Lung microvascular endothelial cell (primary cell): ENCODE measurements at places on chromosomes 7 and 10.

DNA sequence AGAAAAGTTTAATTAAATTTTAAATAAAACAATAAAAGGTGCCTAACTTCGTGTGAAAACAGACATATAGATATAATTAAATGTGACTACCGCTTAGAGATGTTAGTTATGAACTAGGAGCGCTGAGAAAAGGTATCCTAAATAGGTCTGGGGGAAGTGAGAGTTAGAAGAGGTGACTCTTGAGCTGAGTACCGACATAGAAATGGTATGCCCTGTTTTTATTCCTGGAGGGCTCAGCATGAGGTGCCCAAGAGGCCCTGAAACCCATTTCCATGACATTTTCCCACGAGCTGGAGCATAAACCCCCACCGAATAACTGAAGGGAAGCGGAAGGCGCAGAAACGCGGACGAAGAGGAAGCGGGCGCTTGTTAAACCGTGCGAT is 433 bp upstream of the STARD3NL start:
- no peak for DNase-seq

DNA sequence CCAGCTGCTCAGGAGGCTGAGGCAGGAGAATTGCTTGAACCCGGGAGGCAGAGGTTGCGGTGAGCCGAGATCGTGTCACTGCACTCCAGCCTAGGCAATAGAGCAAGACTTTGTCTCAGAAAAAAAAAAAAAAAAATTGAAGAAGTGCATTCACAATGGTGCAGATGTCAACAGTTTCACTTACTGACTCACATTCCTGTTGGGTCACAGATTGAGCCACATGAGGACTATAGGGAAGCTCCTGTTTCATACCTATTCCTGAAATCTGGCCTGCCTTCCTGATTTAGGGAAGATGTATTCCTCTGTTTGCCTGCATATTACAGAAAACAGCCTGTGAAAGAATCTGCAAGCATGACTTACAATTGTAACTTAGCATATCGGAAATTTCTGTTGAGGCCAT is 78.2 kb downstream of the AKR1C4 start:
- DNase-seq = no peak

GRCh38 chr7:77349141-77349540 is 67.0 kb downstream of the GSAP start:
- peak; percentile 19 for DNase-seq

GRCh38 chr10:4189281-4189680 is 404.3 kb upstream of the KLF6 start:
- peak; percentile 40 for DNase-seq

DNA sequence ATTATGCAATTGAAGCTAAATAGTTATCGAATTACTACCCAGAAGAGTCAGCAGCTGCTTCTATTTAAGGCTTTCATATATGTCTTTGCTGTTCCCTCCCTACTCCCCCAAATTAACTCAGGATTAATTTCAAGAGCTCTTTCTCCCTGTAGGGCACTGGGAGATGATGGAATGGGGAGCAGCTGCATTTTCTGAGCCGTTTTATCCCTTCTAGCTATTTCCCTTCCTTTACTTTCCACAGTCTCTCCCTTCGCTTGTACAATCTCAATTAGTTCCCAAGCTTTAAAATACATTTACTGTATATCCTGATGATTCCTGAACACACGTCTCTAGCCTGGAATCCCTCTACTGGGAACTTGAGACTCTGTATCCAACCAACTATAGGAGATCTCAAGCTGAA is 19.8 kb upstream of the TSPAN12 start:
- DNase-seq = no peak

GRCh38 chr7:42385912-42386311 is 148.9 kb upstream of the GLI3 start:
- DNase-seq = no peak

GRCh38 chr7:70097645-70098044 is 499.4 kb downstream of the AUTS2 start:
- no peak for DNase-seq

DNA sequence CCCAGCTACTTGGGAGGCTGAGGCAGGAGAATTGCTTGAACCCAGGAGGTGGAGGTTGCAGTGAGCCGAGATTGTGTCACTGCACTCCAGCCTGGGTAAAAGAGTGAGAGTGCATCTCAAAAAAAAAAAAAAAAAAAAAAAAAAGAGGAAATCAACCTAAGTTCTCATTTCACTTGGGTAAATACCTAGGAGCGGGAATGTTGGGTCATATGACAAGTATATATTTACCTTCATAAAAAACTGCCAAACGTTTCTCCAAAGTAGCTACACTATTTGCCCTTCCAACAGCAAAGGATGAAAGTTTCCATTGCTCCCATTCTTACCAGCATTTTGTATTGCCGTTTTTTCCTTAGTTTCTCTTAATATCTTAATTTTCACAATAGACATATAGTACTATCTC is 9.8 kb downstream of the P4HA1 start:
- DNase-seq = no peak

GRCh38 chr10:120749856-120750566 is 101.2 kb upstream of the WDR11 start:
- DNase-seq = no peak

DNA sequence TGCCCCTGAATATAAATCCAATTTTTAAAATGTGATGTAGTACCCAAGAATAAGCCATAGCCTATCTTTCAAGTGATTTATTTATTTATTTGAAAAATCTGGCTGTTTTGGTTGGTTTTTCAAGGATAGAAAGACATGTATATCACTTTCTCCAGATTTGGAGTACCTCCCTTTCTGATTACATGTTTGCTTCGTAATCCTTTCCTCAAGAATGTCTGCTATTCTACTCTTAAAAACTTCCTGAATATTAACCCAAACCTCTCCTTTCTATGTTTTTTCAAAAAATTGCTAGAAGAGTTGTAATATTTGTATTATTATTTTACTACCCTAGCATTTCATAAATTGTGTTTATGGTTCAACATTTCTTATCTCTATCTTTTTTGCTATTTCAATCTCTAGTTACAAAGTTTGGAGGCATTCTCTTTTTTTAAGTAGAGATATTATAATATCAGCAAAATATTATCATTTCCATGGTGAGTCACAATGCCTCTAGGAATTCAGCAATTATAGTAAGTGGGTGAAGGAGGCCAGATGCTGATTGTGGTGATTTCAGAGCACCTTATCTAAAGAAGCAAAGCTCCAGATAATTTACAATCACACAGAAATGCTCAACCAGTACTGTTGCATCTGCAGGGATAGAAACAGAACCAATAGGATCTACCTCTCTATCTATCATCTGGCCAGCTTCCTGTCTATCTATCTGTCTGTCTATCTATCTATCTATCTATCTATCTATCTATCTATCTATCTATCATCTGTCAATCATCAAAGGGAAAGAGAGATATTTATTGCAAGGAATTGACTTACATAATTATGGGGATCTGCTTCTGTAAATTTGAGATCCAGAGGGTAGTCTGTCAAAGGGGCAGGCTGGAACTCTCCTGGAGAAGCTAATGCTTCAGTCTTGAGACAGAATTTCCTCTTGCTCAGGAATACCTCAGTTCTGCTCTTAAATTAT is 412.5 kb upstream of the SEMA3C start:
- DNase-seq = no peak

DNA sequence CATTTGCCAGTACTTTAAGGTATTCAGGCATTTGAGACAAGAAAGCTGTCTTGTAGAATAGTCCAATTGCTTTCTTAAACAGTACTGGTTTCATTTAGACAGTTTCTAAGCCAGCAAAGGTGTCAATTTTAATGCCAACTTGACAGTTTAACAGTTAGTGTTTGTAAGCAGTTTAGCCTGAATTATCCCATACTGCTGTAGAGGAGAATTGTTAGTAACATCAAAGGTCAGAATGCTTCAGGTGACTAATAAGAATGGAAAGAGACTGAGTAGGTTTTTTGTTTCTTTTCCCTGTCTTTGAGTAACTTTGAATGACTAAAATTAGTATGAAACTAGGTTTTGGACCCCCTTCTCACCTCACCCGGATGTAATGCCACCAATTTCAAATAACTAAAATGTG is 29.5 kb upstream of the VDAC2 start:
- peak; percentile 15 for DNase-seq

DNA sequence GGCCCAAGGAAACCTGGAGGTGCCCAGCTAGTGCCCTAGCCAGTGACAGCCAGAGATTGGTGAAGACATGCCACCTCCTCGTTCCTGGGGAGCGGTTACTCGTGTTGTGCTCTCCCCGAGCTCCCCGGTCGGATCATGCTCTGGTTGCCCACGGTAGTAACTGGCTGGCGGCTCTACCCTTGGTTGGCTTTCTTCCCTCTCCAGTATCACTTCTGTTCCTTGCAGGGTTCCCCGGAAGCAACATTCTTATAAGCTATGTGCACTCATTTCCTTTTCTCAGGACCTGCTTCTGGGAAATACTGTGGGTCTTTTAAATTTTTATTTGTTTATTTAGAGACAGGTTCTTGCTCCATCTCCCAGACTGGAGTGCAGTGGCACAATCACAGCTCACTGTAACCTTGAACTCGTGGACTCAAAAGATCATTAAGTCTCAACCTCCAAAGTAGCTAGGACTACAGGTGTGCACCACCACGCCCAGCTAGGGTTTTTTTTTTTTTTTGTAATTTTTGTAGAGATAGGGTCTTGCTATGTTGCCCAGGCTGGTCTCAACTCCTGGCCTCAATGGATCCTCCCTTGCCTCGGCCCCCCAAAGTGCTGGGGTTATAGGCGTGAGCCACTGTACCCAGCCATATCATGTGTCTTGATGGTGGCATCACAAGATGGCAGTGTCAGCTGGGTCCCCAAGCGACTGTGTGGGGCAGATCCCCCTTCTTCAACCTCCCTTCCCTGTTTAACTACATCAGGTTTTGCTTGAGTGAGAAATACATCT is 6.9 kb upstream of the CALHM1 start:
- no peak for DNase-seq

DNA sequence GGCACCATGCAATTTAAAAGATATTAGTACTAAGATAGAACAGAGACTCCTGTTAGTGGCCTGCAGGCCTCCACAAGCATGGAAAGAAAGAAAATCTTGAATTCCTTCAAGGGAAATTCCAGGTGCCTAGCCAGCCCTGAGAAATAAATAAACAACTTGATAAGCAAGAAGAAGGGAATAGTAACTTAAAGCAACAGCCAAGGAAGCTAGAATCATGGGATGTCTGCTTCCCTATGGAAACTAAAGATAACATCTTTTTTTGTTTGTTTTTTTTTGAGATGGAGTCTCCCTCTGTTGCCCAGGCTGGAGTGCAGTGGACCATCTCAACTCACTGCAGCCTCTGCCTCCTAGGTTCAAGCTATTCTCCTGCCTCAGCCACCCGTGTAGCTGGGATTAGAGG is 128.6 kb downstream of the SKIDA1 start:
- no peak for DNase-seq

DNA sequence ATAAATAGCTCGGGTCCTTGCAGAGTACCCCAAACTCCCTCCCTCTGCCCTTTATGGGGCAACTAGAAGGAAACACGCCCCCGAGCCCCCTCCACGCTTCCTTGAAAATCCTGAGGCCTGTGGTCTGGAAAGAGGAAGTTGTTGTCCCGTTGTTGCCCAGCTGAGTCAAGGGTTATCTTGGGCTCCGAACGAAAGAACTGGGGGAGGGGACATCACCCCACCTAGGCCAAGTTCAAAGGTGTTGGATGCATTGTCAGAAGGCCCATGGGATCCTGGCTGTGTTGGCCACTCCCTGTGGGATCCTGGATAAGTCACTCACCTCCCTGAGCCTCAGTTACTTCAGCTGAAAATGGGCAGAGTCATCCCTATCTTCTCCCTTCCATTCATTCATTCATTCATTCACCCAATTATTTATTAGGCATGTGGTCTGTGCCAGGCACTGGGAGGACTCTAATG is at the start of gene CCL24:
TSS of gene CCL24 (minus strand) at position 26 of the 456 bp plus-strand sequence. CDS start 91 bp downstream, outside the sequence.
- DNase-seq = no peak

- DNase-seq = no peak
These were observed 61.8 kb upstream of the MKRN1 start for GRCh38 chr7:140541176-140541512.

DNA sequence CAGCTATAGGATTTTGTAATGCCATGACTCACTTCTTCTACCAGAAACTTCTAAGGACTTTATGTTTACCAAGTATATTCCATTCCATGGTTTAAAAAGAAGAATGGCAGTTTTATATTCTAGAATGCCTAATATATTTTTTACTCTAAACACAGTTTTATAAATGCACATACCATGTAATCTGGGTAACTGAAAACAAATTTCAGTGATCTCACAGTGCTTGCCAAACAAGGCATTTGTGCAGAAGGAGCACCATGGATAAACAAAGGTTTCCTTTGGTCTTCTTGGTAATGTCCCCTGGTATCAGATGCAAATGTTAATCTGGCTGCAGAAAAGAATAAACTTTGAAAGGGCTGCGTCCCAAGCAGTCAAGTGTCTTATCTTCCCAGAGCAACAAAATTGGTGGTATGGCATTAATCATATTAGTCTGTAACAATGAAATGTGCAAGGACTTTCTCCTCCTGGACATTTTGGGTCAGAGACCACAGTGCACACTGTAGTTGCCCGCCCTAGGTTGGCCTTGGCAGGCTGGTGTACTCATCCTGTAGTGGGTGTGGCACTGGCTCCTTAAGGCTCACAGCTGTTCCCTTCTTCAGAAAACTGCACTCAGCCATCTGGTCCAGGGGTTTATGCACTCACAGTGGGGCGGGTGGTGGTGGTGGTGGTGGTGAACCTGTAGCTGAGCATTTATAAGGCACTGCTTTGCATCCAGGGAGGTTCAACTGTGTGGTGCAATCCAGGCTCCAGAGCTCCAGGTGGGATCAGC is 56.7 kb downstream of the LAMB4 start:
- DNase-seq = no peak

DNA sequence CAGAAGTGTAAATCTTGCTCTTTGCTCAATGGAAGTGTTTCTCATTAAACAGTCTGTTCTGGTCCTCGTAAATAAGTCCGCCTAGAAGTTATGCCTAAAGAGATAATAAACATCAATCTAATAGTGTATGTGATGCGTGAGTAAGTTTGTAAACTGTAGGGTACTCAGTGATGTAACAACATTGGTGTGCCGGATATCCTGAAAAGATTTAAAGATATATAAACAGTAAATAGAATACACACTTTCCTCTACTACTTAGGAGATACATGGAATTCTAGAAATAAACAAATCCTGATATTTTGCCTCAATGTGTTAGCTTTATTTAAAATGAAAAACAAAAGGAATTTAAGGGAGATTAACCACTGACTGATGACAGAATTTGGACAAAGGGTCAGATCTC is 123.5 kb downstream of the AHR start:
- DNase-seq = no peak

GRCh38 chr7:85065306-85065705 is 121.5 kb downstream of the SEMA3D start:
- no peak for DNase-seq
